ENCODE measurements at places on chromosomes 7 and 10.

GRCh38 chr10:89556600-89556999 lies 21.2 kb upstream of the SLC16A12 start:
- DNase-seq, result no peak

- DNase-seq, result no peak
Measured at GRCh38 chr7:102450242-102450641, 14.4 kb downstream of the ALKBH4 start.

DNA sequence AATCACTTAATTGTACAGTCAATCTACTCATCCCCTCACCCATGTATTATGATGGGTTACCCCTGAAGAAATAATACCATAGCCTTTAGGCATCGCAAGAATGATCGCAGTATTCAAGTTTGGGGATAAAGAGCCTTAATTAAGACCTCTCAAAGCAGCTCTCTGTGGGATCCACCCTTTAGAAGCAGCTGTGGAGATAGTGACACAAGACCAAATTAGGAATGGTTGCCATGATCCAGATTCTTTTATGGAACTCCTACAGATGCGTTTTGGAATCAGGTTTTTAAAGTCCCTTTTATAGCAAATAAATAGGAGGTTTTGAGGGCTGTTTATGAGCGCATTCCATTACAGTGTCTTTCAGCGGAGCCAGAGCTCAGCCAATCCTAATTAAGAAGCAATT lies 12.2 kb downstream of the TES start:
- DNase-seq, result no peak

GRCh38 chr10:36042135-36042534 lies 400.0 kb upstream of the FZD8 start:
- DNase-seq, result no peak

DNA sequence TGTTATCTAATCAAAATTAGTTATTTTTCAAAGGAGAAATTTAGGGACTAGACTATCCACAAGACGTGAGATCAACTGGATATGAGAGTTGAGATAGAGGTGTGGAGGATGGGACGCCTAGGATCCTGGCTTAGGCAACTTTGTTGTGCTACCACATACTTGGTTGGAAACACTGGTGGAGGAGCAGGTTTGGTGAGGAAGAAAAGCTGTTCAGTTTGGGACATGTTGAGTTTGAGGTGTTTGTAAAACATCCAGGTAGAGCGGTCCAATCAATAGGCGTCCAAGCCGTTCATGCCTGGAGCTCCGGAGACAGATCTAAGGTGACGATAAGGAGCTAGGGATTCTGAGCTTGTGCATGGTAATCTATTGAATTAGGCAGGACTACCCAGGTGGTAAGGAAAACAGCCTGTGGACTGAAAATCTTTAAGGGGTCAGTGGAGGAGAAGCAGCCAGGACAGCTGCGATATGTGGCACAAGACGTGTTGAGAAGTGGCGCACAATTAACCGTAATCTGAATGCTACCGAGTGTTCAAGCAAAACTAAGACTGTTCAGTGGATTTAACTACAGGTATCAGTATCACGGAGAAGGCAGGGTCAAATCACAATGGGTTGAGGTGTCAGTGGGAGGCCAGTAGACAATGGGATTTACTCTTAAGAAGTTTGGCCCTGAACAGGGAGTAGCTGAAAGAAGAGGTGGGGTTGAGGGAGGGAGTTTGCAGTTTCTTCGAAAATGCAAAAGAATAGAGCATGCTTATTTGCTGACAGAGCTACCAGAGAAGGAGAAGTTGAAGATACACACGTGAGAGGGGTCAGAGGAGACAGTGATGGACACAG lies 16.1 kb upstream of the TRPV6 start:
- no peak for DNase-seq

GRCh38 chr10:29377333-29377961 lies 88.6 kb downstream of the LYZL1 start:
- no peak for DNase-seq

DNA sequence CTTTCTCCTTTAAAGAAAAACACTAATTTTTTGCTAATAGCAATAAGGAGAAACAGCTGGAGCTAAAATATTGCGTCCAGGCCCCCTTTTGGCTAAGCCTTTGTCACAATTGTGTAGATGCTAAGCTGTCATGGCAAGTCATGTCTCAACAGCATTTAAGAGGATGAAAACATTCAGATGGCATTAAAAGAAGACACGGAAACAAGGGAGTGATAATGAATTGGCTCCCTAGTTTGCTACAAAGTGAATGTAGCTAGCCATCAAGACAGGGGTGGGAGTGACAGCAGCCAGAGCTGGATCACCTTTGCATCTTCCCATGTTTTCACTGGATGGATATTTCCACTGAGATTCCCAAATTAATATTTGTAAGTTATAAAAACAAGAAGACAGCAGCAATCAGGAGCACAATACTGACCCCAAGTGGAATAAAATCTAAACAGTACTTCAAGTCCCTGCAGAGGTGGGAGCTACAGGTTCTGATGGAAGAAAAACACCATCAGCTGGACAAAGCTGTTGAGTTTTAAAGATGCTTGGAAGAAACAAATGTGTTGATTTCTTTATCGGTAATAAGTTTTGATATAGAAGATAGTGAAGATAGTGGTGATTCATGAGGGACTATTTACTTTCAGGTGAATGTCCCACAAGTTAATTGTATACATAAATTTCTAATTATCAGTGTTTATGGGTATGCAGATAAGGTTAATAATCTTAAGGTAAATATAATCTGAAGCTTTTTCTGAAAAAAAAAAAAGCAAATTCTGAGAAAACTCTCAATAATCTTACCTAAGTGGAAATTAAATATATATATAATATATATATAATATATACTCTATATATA lies 129.4 kb downstream of the SLC16A9 start:
- DNase-seq, result peak; percentile 19

DNA sequence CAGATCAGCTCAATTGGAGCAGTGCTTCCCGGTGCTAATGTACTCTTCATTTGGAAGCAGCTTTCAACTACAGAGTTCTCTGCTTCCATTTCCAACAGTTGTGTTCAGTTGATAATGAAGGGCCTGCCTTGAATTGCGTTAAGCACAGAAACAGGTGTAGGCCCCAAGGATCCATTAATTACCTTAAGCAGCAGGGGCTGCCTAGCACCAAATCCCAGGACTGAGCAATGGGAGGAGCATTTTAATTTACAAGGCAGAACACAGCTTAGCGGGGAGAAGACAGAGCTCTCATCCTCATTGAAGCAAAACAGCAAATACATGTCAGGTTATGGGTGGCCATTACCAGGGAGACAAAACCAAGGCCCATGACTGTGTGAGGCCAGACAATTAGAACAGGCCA lies 349.6 kb downstream of the TFEC start:
- no peak for DNase-seq

- DNase-seq, result no peak
Measured at GRCh38 chr10:47104151-47104605, 192.9 kb downstream of the PTPN20 start.

DNA sequence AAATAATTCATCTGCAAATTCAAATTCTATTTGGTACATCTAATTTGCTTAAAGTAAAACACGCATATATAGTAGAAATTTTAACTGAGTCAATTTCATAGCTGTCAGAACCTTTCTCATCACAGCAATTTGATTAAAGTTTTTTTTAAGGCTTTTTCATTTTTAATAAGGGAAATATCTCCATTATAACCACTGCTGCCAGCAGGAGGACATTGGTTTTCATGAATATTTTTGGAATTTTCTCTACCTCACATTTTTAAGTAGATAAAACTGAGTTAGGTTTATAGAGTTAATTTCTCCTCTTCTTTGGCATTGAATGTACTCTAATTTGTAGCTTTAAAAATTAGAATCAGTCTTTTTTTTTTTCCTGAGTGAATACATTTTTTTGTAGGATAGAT lies 82.2 kb downstream of the ST7 start:
- no peak for DNase-seq

- DNase-seq, result no peak
Measured at GRCh38 chr10:12353399-12354242, 4.3 kb downstream of the CAMK1D start.

DNA sequence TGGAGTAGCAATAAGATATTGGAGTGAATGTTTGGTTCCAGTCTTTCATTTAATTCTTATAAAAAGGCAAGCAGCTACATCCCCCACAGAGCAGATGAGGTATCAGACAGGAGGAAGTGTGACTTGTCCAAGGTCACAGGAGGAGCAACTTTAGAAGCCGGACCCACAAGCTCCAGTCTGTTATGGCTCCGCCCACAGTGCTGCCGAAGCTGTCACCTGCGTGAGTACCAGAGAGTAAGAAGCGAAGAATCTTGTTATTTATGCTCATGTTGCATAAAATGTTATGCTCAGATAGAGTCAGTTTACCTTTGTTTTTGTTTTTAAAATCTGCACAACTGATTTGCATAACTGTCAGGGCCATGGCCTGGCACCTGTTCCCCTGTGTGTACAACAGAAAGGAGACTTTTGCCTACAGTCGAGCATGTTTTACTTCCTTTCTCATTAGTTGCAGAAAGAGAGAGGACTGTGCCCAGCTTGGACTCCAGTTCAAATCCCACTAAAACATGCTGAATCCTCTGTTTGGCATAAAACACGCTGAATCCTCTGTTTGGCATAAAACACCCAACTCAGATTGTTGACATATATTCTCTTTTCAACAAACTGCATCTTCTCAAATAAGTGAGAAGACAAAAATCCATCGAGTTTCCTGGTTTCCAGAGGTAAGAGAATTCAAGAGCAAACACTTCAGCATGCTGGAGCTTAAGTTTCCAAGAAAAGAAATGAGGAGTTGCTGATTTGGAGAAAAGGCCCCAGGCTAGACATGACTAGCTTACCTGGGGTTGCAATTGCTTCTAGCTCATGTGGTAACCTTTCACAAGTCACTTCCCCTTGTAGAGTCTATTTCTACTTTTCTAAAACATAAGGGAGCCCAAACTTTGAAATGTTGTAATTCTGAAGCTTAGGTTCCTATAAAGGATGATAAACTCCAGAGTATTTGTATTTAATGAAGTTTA lies 409.8 kb upstream of the ZMIZ1 start:
- DNase-seq, result no peak

GRCh38 chr7:142862786-142863400 lies 8.0 kb downstream of the EPHB6 start:
- DNase-seq, result no peak

DNA sequence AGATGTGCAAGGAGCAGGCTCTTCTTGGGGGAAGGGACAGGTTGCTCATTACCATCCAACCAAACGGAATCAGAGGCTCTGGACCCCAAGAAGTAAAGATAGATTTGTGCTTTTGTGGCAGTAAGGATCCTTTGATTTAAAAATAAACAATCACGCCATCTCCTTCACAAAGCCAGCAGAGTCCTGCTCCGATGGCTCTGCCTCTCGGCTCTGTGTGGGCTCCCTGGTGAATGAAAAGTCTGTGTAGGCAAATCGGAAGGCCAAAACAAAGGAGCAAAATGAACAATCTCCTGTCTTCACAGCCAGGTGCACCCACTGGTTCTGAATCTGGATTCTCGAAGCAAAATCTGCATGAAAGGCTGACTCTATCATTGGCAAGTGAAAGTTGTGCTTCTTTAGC lies 3.8 kb downstream of the PTPRN2 start:
- DNase-seq, result no peak

GRCh38 chr10:84329196-84329611 lies 815 bp downstream of the CCSER2 start:
- DNase-seq, result no peak

- DNase-seq, result no peak
Measured at GRCh38 chr7:124012864-124013263, 20.0 kb downstream of the TMEM229A start.

- no peak for DNase-seq
Measured at GRCh38 chr10:132660385-132660784, 122.8 kb downstream of the INPP5A start.

- DNase-seq, result no peak
Measured at GRCh38 chr7:151832138-151832537, 44.8 kb downstream of the PRKAG2 start.

GRCh38 chr7:30470163-30470770 lies 8.3 kb downstream of the NOD1 start:
- no peak for DNase-seq

DNA sequence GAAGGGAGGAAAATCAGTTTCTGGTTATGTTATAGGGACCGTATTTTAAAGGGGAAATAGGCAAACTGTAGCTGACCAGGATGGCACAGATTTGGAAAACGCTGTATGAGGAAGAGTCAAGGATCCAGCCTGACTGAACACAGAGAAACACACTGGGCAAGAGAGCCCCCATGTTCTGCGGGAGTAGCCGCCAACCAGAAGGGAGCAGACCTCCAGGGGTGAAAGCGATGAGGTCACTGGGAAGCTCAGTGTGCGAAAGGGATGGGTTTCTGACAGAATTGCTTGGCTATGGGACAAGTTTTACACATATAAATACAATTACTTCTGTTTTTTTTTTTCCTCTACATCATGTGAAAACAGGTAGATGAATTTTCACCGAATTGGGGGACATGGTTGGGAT lies 291.6 kb upstream of the PODXL start:
- DNase-seq, result no peak

DNA sequence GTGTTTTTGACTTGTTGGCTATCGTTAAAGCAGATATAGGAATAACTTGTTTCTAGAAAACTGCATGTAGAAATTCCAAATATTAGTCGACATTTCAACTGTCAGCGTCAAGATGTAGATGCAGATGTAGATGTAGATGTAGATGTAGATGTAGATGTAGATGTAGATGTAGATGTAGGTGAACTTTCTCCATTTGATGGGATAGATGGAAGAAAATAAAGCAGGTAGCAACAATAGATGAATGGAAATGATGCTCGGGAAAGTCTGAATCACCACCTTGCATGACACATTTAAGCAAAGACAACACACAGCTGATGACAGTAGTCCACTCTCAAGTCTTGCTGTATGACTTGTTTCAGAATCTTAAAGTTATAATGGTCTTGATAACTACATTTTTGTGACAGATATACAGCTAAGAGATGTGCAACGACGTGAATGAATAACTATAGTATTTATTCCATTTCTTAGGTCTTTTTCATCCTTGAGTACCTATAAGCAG lies 53.5 kb downstream of the SND1 start:
- DNase-seq, result no peak

- no peak for DNase-seq
Measured at GRCh38 chr7:36082216-36082615, 70.8 kb upstream of the EEPD1 start.
